ENCODE measurements at places on chromosomes 7 and 10.
A peak's percentile ranks its signal among the peaks of the same experiment; 100 is the strongest.

DNA sequence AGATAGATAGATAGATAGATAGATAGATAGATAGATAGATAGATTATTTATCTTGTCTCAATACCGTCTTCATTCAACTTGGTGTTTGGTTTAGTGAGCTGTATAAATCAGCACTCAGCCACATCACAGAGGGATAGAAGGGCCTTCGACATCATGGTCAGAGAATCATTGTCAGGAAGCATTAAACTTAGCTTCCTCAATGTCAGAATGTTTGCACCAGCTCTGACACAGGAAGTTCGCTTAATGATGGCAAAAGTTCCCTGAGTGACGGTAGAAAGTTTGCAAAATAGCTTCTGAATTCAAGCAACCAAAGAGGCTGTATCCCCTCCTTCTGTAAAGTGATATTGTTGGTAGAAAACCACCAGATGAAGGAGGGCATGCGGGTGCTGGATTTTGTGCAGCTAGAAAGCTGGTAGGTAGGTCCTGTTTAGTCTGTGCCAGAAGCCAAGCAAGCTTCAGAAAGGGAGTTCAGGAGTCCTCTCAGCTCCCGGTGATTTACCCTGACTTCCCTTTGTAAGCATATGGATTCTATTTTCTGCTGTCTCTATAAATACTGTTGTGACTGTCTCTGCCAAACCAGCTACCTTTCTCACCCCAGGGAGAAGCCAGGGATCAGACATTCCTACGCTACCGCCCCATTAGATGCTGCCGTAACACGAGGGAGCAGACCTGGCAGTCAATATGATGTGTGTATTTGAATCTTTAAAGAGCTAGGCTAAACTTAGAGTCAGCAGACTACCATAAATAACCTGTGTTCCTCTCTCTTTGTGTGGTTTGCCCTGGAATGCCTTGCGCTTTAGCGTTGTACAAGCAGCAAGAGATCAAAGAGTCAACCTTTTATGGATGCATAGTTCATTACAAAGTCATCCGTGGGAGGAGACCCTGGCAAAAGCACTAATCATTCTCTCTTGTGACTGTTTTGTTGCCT, 200.5 kb upstream of the KIAA1217 start:
- peak; percentile 69 for DNase-seq

DNA sequence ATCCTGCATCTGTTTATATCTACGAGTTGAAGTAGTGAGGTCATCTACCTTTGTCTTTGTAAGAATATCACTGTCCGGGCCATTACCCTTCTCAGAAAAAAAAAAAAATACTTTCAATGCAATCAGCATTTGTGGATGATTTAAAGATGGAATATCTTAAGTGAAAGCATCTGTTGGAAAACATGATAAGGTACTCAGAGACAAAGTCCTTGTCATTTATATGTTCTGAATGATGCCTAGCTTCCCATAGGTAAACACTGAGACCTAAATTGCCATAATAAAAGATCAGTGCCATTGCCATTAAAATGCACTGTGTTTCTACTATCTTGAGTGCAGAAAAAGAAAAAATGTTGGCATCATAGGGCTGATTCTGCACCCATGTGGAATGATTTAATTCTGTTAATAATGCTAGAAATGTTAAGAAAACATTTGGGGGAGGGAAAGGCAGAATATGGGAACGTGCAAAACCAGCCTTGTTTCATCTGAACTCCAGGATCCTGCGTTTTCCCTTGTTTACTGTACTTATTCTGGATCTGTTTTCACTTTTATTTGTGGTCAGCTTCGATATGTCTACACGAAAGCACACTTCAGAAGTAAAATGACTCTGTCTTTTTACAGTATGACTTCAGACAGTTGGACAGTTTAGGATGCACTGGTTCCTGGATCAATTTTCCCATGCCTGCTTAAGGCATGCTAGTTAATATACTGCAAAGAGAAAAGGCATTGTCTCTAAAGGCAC, 669.8 kb downstream of the SUGCT start:
- no peak for DNase-seq

DNA sequence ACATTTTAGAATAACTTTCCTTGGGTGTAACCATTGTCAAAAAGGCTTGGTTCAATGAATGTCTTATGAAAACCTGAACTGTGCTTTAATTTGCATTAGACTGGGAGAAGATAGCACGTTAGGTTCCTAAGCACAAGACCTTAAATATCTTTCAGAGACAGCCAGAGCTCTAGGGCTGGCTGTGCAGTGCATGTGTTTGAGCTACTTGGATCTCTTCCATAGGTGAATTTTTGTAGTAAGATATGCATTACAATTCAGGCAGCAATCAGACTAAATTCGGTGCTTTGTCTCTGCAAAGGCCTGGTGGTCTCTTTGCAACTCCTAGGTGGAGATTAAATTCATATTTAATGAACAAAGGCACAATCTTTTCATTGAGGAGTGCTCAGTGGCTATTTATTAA, 192.0 kb downstream of the ZNF438 start:
- DNase-seq, result no peak

GRCh38 chr7:19991936-19992335, 218.5 kb upstream of the TMEM196 start:
- DNase-seq, result no peak

DNA sequence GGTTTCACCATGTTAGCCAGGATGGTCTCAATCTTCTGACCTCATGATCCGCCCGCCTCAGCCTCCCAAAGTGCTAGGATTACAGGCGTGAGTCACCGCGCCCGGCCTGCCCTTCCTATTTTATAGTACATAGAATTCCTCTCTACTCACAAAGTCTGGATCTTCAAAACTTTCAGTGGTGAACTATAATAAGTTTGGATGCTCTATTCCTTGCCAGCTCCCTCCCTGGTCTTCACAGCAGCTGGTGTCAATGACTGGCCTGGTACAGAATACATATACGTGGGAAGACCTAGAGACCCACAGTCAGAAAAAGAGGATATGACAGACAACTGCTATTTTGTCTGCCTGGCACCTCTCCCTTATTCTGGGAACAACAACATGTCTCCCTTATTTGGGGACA, 40.8 kb downstream of the ARHGAP12 start:
- no peak for DNase-seq

- no peak for DNase-seq
Measured at GRCh38 chr7:55160539-55160938, 141.7 kb downstream of the EGFR start.

GRCh38 chr7:140360697-140361229, 37.6 kb downstream of the SLC37A3 start:
- no peak for DNase-seq

GRCh38 chr7:150974468-150975391, 3.4 kb downstream of the KCNH2 start:
- DNase-seq, result peak; percentile 52

- DNase-seq, result no peak
Measured at GRCh38 chr10:84473136-84473535, 144.7 kb downstream of the CCSER2 start.

DNA sequence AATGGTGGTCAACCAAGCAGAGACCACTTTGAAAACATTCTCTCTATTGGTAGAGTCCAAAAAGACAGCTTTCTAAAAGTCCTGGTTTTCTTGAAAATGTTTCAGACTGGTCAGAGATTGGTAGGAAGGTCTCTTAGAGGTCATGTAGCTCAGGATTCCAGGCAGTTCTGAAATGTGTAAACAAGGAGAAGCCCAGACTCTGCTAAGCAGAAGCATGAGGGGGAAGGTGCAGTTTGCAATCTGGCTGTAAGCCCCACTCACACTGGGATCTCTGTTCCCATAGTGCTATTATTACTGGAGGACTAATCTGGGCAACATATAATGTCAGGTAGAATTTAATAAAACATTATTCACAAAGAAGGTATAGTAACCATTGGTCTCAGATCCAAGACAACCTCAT, 101.1 kb downstream of the MAGI2 start:
- no peak for DNase-seq

DNA sequence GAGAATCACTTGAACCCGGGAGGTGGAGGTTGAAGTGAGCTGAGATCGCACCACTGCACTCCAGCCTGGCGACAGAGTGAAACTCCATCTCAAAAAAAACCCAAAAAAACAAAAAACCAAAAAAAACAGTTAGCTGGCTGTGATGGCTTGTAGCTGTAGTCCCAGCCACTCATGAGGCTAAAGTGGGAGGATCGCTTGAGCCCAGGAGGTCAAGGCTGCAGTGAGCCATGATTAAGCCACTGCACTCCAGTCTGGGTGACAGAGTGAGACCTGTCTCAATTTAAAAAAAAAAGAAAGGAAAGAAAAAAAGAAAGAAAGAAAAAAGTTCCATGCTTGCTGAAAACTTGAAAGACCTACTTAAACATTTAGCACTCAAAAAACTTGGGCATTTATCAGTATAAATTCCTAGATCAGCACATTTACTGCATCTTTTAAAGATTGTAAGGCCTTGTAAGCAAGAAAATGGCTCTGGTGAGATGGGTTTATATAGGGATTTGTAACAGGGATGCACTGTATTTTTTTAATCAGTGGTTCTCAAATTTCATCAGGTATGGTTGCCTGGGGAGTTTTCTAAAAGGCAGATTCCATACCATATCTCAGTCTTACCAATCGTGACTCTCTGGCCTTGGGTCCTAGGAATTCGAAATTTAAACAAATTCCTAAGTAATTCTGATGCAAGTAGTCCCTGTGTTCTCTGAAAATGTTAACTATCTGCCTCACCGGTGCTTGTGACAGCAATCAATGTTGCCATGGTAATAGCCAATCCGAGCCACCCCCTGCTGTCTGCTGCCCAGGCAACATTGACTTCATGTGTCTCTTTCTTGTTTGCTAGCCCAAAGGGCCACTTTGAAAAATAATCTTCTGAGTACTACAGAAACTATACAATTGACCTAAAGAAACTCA, 11.5 kb upstream of the NT5C2 start:
- DNase-seq, result no peak

DNA sequence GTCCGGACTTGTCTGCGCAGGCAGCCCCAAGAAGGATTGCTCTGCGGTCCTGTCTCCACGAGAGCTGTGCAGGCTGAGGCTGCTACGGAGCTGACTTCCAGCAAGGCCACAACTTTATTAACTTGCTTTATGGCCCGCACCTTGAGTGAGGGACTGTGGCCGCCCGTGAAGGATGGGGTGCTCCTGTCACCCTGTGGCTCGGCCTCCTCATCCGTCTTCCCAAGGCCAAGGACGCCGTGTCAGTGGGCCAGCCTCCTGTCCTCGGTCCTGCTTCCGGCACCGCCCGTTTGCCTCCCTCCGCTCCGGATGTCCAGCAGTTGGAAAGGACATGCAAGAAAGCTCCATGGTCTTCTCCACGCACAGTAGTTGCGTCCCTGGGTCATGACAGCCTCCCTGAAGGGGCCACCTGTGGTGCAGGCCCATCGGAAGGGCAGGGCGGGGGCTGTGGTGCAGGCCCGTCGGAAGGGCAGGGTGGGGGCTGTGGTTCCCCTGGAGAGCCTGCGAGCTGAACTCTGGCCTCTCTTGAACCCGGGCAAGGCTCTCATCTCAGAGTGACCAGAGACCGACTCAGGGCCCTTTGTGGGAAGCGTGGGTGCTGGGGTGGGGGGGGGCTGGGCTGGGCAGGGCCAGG, 87.1 kb downstream of the NKX6-2 start:
- no peak for DNase-seq

DNA sequence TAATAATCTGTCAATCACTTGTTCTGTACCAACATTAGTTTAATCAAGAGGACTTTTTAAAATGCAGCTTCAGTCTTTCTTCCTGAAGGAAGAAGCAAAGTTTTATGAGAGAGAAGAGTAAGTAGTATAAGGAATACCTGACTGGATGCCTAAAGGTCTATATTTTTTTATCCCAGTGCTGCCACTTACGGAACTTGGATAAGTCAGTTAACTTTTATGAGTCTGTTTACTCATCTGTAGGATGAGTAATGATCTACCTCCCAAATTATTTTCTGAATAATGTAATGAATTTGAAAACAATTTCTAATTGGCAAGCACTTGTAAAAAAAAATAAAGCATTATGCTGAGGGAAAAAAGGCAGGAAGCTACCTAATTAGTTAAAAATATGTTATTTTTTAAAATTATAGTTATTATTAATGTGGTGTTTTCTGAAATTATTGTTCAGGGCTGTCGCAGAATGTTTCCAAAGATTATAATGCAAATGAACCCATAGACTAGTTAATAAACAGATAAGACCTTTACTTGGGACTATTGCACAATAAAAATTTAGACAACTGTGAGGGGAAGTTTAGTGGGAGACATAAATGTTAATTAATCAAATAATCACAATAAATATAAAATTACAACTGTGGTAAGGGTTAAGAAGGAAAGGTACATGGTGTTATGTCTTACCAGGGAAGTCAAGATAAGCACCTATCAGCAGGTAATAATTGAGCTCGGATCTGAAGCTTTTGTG, 24.6 kb downstream of the SLK start:
- DNase-seq, result no peak

DNA sequence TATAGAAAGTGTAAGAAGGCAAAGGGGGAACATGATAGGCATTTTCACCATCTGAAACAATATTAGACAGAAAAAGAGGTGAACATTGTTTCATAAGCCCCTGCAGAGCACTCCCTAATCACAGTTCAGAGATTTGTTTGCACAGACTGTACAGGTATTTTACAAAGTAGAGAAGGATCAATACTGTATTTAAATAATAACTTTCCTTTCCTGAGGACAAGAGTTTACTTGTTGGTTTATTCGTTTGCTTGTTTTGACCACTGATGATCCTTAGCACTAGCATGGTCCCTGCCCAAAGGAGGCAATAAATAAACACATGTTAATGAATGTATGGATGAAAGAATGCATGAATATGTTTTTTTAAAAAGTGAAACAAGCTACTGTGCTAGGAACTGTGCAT, 690.1 kb upstream of the COBL start:
- DNase-seq, result no peak

DNA sequence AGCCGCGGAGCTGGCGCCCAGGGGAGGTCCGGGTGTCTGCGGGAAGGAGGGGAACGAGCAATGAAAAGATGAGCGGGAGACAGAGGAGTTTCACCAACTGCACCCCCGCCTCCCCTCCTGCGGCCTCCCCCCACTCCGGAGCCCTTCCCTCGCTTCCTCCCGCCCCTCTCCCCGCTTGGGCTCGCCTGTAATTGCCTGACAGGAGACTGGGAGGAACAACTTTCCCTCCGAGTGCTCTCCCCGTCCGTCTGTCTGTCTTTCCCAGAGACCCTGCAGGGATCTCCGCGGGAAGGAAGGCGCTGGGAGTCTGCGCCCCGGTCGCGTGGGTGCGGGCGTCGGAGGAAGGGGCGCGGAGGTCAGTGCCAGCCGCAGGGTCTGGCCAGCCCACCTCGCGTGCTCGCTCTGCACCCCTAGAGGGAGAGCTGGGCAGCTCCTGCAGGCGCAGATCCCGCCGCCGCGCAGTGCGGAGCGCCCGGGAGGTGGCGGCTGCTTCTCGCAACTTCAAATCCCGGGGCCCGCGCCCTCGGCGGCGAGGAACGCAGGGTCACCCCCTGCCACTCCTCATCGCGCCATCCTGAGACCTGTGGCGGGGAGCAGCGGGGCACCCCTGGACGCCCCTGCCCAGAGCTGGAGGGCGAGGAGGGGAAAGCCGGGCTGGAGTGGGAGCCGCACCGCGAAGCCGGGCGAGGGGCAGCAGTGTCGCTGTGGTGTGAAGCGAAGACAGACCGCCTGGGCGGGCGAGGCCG, 511 bp upstream of the NRP1 start:
- DNase-seq, result peak; percentile 92

- no peak for DNase-seq
Measured at GRCh38 chr10:58772758-58773157, 260.1 kb downstream of the BICC1 start.

- DNase-seq, result no peak
Measured at GRCh38 chr10:118911363-118911762, 118.2 kb upstream of the NANOS1 start.

GRCh38 chr7:27802999-27803398, 63.0 kb downstream of the TAX1BP1 start:
- DNase-seq, result peak; percentile 35

GRCh38 chr7:91468256-91468655, 204.0 kb downstream of the FZD1 start:
- no peak for DNase-seq

- no peak for DNase-seq
Measured at GRCh38 chr7:73828107-73828803, 2.5 kb upstream of the CLDN4 start.
